ENCODE measurements at places on chromosomes 7 and 10.

DNA sequence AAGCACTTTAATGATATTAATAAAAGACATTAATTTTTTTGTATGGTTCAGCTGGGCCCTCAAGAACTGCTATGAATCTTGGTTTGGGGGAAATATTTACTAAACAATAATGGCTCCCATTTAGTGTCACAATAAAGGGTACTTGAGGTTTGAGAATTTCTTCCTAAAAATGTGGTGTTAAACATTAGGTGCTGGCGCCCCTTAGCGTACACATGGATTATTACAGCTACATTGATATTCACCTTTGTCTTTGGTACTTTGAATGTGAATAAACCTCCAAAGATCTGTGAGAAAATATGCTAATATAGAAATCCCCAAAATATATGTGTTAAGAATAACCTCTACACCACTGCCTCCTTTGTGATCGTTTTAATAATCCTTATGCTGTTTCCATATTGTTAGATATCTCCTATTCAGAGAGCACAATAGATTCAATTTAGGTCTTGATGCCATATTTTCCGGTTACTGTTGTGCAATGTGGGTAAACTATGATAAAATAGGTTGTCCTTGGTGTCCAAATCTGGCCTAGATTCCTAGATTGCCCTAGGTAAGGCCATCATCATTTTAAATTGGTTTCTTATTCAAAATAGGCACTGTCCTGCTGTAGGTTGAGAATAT lies 161.8 kb upstream of the CACNA2D1 start:
- no peak for DNase-seq

DNA sequence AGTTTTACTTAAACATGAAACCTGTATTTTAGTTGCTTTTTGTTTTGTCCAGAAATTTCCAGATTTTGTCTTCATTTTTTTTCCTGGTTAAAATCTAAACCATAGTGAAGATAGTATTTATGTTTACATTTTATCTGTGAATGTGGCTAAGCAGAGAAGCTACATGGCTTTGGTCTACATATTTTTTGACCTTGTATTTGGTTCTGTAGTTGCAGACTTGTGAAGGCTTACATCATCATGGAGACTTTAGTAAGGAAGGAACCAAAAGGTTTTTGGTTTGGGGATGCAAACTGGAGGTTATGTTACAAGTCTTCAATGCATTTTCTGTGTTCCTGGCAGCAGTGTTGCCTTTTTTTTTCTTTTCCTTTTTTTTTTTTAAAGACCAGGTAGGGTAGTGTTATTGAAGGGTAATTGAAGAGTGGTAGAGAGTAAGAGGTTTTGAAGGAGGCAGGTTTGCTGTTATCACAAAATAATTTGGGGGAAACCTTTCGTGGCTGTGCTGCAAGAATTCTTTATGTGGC lies 30.9 kb upstream of the VDAC2 start:
- no peak for DNase-seq

DNA sequence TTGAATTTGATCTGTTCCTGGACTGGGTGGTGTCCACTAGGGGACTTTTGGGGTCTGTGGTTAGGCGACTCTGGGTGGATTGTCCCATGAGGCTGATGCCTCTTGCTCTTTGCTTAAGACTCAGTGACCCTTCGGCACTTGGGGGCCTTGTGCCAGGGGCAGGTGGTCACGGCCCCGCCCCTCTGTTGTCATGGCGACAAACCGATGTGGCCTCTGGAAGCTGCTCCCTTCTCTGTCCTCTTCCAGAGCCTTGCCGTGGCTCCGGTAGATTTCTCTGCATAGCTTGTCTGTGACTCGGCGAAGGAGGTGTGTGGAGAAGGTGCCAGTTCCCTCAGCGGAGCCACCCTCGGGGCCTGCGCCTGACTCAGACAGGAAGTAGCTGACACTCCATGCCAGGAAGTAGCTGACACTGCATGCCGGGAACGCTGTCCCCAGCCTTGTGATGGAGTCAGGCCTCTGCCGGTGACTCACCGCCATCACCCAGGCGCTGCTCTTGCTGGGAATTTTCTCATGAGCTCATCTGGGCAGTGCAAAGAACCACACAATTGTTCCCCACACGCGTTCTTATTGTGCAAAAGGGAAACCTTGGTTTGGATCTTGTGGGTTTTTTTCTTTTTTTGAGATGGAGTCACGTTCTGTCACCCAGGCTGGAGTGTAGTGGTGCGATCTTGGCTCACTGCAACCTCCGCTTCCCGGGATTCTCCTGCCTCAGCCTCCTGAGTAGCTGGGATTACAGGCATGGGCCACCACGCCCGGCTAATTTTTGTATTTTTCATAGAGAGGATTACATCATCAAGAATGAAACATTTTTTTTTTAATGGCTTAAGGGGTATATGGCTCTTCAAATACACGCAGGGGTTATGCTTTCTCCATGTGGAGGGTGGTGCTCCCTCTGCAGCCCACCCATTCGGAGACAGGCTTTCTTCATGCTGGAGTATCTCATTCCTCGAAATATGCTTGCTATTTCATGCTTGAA lies 72.6 kb downstream of the PFKFB3 start:
- peak; percentile 78 for DNase-seq

- no peak for DNase-seq
Observed at GRCh38 chr7:122135275-122135674, 8.8 kb downstream of the AASS start.

DNA sequence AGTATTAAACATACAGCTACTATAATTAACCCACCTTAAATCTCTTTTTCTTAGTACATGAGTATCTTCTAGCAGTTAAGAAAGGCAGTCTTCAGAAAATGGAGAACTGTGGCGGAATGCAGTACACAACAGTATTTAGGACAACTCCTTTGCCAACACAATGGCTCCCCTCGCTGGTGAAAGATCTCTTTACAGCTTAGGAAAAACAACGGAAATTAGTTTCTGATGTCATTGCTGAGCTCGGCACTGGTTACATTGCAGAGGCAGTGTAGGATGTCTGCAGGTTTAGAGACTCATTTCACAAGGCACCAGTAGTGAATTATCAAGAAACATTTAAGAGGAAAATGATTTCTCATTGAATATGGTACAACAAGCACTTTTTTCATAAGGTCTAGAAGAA lies 43.4 kb downstream of the GLRX3 start:
- no peak for DNase-seq

DNA sequence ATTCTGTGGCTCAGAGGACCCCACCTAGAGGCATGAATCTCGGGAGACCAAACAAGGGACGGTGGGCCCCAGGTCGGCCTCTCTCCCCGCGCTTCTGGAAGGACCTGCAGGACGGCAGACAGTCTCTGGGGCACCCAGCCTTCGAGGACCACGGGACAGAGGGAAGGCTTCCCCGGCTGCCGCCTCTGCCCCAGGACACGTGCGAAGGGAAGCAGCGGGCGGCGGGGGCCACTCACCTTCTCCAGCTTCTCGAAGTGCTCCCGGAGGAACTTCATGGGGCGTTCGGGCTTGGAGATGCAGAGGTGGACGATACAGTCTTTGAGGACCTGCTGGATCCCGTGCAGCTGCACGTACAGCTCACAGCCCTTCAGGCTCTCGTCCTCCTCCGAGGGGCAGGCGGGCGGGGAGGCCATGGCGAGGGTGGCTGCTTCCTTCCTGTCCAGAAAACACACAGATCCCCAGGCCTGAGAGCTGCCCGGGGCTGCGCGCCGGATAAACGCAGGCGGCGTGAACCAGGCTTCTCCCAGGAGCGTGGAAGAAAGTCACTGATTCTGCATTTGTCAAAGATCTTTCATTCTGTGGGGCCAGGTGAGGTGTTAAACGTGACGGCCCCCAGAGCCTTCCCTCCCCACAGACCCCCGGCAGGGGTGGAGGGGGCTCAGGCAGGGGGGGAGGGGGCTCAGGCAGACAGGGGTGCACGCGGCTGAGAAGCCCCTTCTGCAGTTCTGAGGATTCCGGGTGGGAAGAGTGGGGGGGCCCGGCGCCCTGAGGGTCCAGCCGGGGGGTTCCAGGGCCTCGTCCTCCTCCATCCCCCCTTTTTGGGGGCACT lies 15.2 kb upstream of the DNAAF5 start:
- DNase-seq, result no peak

- DNase-seq, result no peak
Observed at GRCh38 chr10:131620314-131620713, 280.5 kb upstream of the PPP2R2D start.

GRCh38 chr10:43273543-43273942 lies 6.7 kb upstream of the RASGEF1A start:
- no peak for DNase-seq

GRCh38 chr7:12771378-12771877 lies 84.0 kb downstream of the ARL4A start:
- DNase-seq, result no peak

DNA sequence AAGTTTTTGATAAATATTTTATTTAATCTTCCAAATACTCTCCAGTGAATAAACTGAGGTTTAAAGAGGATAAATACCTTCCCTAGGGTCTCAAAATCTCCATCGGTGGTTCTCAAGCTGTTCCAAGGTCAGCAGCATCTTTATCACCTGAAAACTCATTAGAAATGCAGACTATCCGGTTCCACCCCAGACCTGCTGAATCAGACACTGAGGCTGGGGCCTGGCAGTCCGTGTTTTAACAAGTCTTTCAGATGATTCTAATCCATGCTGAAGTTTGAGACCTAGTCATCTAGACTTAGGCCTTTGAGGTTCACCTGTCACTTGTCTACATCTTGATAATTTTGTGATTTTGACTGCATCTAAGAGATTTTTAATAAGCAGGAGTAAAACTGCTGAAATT lies 37.5 kb downstream of the PLEKHA8 start:
- DNase-seq, result no peak

GRCh38 chr7:116390363-116390762 lies 109.2 kb upstream of the CAV2 start:
- no peak for DNase-seq

- DNase-seq, result no peak
Observed at GRCh38 chr7:50397320-50397970, 52.7 kb downstream of the FIGNL1 start.

- DNase-seq, result no peak
Observed at GRCh38 chr7:135253851-135254771, 20.5 kb downstream of the STRA8 start.

GRCh38 chr7:17329440-17329839 lies 31.0 kb downstream of the AHR start:
- no peak for DNase-seq

GRCh38 chr10:78600740-78601139 lies 468.0 kb upstream of the ZMIZ1 start:
- no peak for DNase-seq

DNA sequence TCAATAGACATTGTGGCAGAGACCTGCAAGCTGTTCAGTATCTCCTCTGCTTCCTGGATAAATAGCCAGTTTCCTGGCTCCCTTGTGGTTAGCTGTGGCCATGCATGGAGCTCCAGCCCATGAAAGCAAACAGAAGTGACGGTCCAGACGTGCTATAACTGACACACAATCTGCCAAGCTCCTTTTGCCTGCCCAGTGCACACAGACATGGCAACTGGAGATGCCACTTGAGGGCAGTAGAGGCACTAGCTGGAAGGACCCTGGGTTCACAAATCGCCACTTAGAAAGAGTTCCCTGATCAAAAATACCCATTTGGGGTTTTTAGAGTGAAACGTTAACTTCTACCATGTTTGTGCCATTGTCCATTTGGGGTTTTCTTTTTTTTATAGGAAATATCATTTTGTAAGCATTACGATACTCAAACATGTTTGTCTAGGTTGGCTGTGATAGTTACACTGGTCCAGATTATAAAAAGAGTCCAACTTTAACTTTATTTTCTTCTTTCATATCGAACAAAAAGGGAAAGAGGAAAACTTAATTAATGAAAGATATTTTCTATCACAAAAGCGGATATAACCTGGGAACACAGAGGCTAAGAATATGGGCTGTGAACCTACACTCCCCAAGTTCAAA lies 31.3 kb downstream of the KIN start:
- no peak for DNase-seq

DNA sequence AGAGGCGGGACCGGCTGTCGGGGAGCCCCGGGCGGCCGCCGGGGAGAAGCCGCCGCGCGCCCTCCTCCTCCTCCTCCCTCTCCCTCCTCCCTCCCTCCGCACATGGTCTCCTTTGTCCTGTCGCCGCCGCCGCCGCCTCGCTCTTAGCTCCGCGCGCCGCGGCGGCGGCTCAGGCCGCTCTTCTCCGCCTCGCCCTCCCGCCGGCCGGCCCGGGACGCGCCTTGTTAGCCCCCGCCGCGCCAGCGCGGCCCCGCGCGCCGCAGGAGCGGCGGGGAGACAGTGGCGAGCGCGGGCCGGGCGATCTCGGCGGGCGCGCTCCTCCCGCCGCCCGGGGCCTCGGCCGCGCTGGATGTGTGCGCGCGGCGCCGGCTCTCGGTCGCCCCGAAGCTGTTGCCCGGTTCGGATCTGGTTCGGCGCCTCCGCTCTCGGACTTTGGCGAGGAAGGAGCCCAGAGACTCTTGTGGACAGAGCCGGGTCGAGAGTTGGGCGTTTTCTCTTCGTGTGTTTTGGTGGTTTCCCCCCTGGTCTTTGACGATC lies 437.4 kb upstream of the GALNT17 start:
- DNase-seq, result no peak

GRCh38 chr7:151735186-151735850 lies 141.6 kb downstream of the PRKAG2 start:
- DNase-seq, result no peak

DNA sequence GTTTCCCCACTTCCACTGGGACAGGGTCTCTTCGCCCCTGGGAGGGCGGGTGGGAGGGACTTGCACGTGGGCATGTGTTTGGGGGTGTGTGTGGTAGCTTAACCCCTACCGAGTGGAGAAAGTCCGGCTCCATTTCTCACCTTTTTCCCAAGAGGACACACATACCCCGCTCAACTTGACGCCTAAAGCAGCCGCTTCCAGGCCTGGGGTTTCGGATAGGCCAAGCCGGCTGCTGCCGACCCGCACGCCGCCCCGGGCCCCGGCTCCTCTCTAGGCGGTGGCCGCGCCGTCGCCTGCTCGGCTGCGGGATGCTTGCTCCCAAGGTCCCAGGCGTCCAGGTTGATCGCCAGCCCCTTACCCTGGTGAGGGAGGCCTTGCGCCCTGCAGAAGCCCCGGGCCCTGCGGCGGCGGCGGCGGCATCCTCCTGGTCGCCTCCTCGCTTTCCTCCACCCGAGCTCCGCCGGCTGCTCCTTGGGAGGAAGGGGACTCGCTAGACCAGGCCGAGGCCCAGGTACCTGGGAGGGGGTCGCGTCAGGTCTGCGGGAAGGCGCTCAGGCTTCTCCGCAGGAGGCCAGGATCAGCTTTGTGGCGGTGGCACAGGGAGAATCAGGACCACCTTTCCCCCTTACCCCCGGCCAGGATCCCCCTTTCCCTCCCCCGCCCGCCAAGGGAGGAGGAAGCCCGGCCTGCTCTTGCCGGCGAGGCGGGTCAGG lies 3.2 kb upstream of the GATA3 start:
- DNase-seq, result no peak

DNA sequence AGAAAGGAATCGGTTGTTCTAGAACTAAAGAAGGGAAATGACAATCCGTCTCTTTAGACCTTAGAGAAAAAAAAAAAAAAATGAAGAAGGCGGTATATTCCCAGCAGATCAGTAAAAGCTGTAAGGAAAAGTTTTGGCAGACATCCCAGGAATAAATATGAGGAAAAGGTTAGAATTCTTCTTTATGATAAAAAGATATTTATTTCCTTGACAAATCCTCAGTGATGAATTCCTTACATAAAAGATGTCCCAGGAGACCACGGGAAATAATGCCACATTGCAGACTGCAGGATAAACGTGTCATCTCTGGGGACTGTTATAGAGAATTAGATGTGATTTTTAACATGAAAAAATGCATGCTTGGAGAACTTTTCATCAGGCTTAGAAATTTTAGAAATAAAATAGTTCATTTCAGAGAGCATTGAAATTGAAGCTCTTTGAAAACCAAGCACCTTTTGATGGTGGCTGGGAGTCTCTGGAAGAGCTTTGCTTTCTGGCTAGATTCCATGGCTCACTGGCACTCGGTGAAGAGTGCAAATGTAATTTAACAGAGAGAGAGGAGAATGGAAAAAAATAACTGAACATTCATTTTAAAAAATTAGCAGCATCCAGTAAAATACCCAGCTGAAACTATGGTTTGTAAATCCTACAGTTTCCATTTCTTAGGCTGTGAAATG lies 98.2 kb downstream of the PRPF18 start:
- no peak for DNase-seq
